ENCODE measurements at places on chromosomes 4 and X.

DNA sequence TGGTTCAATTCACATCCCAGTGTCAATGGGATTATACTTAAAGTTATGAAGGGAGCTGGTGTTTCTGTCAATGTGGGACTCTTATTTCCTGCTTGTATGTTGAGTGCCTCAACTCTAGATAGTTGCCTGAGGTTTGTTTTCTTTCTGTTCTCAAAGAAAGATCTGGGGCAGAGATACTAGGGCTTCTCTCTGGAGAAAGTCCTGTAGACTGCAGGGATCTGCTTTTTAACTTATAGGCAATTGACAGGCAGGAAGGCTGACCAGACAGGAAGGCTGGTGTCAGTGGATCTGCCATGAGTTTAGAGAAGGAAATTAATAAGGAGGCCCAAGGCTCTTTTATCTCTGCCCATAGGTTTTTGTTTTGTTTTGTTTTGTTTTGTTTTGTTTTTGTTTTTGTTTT is 64.0 kb upstream of the PRKX start:
- no peak for DNase-seq

DNA sequence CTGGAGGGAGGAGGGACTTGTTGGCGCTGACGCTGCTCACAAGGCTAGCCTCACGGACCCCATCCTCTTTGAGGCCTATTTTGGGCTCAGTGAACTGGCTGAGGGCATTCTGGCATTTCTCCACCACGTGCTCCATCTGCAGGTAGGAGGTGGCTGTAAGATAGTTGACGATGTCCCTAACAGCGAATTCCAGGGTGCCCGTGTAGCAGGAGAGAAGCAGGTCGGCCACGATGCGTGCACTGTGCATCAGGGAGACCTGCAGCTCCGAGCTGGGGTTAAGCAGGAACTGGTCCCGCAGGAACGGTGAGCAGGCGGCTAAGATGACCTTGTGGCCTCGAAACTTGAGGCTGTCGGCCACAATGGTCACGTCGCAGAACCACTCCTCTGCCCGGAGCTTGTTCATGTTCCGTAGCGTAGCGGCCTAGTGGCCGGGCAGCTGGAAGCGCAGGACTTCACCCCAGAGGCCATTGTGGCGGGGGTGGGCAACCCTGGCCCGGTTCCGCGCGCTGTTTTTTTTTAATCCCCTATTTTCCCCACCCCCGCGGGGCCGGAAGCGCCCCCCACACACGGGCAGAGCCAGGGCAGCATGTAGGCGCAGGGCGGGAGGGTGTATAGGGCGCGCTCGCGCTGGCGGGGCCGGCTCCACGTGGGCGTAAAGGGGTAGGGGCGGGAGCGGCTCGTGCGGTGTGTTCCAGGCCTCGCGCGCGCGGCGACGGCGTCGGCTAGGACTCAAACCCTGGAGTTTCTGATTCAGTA is 73.2 kb downstream of the UBE2K start:
- DNase-seq = no peak

- DNase-seq = no peak
These were observed 32.6 kb downstream of the HMX1 start for GRCh38 chr4:8838961-8839431.

GRCh38 chr4:101885574-101885973 is 95.0 kb downstream of the BANK1 start:
- DNase-seq = peak; percentile 49

DNA sequence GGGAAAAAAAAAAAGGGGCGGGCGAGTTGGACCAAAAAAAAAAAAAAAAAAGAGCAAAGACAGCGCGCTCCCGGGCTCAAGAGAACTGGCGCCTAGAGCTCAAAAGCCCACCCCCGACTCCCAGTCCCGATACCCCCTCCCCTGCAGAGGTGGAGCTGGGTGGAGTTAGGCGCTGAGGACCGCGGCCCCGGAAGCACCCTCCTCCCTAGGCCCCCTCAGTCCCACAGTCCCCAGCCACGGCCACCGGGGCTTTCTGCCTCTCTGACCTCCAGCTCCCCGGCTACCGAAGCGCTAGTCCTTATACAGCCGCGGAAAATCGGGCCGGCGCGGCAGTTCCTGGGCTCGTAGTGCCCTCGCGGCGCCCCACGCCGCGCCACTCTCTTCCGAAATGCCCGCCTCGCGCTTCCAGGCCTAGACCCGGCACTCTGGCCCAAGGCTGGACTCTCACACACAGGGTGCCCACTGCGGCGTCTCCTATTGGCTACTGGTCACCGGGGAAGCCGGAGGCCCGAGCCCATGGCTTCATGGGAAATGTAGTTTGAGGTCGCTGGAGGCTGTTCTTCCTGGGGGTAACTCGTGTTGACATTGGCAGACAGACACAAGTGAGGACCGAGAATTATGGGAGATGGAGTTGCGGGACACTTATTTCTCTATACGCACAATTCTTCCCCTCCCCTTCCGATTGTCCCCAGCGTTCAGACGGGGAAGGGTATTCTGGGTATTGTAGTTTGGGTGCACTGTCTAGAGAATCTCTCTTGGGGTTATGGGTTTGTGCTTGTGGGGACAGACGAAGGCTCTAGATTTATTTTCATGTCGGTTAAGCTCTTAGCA is at the start of gene ENOX2:
ENOX2 (minus strand) TSS at position 427 of the 831 bp plus-strand sequence. CDS start 199,993 bp downstream, outside the sequence.
- peak; percentile 92 for DNase-seq

DNA sequence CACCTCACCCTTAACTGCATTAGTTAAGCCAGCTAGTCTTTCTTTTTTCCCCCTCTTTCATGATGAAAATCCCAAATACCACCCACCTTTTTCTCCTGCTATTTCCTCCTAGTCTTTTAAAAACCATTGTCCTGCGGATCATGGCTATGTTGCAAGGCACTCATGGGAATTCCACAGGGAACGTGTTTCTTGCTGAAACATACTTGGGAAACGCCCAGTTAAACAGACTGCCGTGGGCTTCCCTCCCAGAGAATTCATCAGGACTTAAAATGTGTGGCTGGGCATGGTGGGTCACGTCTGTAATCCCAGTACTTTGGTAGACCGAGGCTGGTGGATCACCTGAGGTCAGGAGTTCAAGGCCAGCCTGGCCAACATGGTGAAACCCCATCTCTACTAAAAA is 32.2 kb downstream of the XG start:
- no peak for DNase-seq

DNA sequence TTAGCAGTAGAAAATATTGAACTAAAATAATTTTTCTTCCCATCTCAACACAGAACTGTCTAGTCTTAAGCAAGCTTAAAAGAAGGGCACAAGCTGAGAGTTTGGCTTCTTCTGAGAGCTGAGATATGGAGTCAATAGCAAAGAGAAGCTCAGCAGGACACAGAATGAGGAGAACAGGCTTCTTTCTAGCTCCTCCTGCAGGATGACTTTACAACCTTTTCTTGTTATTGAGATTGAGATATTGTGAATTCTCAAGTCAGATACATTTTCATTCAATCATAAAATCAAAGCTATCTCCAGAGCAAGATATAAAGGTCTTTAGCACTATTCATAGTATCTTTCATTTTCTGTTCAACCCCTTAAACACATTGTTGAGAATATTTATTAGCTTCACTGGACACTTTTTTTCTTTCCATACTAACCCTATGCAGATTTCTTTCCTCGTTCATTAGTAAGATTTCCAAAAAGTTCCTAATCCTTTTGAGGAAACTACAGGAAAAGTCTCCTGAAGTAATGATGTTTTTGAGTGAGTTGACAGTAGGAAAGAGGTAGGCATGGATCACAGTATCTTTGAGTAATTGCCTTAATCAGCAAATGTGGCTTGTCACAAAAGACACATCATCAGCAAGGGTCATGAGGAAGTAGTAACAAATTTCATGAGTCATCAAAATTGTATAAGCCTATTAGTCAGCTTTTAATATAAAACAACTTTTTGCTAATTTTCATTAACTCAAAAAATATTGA is 17.8 kb upstream of the CXCL3 start:
- DNase-seq = peak; percentile 59

DNA sequence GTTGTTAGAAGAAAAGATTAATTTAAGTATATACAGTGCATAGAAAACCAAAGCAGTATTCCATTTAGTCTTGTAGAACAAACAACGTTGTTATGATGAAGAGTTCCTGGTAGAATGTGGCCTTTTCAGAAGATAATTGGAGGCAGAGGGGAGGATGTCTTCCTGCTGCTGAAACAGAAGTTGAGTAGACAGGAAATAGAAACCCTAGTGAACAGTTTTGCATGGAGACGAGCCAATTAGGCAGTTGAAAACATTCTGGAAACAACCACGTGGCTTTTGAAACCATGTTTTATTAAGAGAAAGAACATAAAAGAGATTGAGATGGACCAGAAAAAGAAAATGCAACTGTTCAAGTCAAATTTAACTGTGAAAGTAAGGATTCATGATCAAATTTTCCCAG is 325.2 kb downstream of the CAMK2D start:
- DNase-seq = no peak

All from HT-29 (cell line).